ENCODE measurements at places on chromosomes 2 and 18. TPM values are rescaled to one million over a fixed set of nuclear protein-coding genes. Genes with fewer than 3 reads are reported as not detected.

Gene OST4
- total RNA-seq, result 371 TPM

Gene RBM44
- 4.0 TPM for total RNA-seq

Gene POTEC
- not detected for total RNA-seq

Gene SLC38A11
- total RNA-seq, result not detected

Gene CARF
- total RNA-seq, result 10.5 TPM

Gene FOXI3
- not detected for total RNA-seq

Gene GCKR
- not detected for total RNA-seq

Gene RBM43
- total RNA-seq, result 10.4 TPM

Gene MLPH
- total RNA-seq, result not detected

Gene TRIB2
- total RNA-seq, result 170 TPM

- DNase-seq, result no peak
Observed at GRCh38 chr2:130726614-130727180, 2.2 kb upstream of the GPR148 start.

DNA sequence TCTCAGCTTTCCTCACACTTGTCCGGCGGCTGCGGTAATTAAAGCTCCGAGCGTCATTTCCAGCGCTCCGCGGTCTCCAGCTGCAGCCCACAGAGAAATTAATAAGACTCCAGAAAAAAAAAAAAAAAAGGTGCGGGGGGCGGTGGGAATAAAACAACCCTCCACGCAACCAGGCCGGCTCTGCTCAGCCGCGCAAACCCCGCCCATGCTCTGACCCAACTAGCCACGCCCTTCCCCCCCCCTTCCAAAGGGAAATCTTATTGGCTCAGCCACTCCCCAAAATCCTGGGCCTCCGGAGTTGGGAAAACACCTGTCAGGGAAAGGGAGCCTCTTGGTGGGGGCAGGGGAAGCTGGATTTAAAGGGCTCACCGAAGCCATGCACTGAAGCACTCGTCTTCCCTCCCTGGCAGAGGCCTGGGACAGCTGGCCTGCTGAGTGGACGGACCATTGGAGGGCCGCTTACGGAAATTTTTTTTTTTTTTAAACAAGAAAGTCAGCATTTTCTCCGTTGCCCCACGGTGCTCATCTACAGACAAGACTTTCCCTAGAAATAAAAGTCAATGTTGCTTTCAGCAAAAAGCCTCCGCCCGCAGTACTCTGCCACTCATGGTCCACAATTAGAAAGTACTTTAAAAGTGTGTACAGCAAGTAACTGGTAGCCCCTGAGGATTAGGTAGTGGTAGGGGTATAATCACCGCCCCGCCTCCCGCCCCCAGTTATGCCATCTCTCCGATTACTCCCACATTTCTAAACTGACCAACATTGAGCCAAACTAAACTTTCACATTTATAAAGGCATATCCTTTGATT, 674 bp upstream of the ERBB4 start:
- DNase-seq, result no peak

GRCh38 chr18:42255908-42256765, 301.1 kb downstream of the PIK3C3 start:
- DNase-seq, result no peak

- no peak for DNase-seq
Observed at GRCh38 chr2:170486730-170487129, 228.4 kb upstream of the SP5 start.

- DNase-seq, result no peak
Observed at GRCh38 chr2:173942861-173943523, 22.2 kb downstream of the SP3 start.

DNA sequence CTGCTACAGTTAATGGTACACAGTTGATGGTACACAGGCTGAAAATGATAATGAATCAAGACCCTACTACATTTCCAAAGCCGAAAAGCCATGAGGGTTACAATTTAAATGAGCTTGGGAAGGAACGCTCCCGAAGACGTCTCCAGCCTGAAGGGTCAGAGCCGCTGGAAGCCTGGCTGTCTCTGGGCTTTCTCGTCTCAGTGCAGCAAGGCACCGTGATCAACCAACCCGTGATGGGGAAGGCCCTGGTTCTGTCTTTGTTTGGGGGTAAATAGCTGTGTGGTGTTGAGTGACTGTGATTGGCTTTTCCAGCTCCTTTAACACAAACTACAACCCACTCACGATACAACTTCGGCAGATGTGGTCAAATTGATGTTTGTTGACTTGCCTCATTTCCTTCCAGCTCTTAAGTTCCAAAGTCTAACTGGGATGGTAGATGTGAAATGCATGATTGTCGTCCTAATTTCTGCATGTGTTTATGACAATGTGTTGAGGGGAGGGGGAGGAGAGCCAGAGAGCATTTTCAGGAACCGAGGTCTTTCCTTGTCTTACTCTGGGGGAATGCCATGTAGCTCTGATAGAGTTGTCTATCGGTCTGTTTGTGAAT, 59.9 kb upstream of the EML6 start:
- no peak for DNase-seq

- no peak for DNase-seq
Observed at GRCh38 chr2:39735648-39736047, 43.4 kb downstream of the THUMPD2 start.

DNA sequence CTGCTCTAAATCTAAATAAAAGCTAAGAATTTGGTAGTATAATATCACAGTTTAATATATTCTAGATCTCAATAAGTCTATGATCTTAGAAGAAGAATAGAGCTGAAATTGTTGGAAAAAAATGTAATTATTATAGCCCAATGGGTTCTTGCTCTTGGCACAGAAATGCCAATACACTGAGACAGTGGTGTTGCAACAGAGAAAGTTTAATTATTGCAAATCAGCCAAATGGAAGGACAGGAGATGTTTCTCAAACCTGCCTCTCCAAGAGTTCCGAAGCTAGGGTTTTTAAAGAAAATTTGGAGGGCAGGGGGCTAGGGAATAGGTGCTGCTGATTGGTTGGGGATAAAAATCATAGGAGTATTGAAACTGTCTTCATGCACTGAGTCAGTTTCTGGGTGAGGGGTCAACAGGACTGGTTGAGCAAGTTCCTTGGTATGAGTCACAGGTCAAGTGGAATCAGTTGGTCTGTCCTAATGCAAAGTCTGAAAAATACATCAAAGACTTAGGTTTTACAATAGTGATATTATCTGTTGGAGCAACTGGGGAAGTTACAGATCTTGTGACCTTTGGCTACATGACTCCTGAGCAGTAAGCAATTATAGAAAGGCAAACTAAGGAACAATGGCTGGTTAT, 228.6 kb downstream of the CD226 start:
- DNase-seq, result no peak

- no peak for DNase-seq
Observed at GRCh38 chr18:62812242-62812641, 96.9 kb downstream of the PHLPP1 start.

- DNase-seq, result no peak
Observed at GRCh38 chr2:162244541-162245031, 1.3 kb upstream of the FAP start.

GRCh38 chr2:179186126-179186525, 78.5 kb downstream of the SESTD1 start:
- no peak for DNase-seq

GRCh38 chr2:20231598-20232026, 6.7 kb upstream of the SDC1 start:
- no peak for DNase-seq

DNA sequence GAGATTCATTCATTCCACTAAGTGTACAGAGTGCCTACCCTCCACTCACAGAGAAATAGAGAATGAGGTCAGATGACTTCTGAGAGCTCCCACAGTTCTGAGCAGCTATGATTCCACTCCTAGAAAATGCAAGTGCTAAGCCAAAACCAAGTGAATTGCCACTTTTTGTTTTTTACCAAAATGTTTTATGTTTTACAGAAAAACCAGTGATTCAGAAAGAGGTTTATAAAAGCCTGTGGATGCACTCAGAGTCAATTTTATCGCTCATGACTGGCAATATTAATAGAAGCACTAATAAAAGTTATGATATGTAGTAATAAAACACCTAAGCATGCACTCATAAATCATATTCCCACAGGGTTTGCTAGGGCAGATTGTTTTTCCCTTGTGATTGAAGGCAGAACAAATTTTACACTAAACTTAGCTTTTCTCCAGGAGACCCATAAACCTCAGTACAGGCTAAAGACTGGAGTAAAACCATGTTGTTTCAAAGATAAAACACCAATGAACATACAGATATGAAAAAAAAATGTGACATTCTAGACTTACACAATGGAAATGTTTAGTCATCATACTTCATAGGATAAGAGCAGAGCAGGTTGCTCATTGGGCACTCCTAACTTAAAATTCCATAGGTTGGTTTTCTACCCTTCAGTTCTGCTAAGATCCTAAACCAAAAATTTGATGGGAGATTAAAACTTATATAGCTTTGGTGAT, 67.5 kb downstream of the PDK1 start:
- DNase-seq, result no peak

DNA sequence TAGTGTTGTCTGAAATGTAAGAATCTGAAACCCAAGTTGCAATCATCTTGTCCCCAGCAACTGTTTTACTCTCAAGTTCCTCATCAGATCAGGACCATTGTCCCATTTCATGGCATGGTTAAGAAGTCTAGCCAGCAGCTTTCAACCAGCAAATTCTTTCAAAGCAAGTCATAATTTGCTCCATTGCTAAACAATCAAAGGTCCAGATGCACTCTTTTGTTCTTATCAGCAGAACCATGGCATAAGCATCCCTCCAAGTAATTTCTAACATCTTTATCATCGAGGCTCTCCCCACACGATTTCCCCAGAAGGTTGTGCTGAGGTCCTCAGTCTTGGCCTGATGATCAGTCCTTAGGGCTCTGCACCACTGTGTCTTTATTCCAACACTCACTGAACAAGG, 67.5 kb upstream of the APCDD1 start:
- no peak for DNase-seq

DNA sequence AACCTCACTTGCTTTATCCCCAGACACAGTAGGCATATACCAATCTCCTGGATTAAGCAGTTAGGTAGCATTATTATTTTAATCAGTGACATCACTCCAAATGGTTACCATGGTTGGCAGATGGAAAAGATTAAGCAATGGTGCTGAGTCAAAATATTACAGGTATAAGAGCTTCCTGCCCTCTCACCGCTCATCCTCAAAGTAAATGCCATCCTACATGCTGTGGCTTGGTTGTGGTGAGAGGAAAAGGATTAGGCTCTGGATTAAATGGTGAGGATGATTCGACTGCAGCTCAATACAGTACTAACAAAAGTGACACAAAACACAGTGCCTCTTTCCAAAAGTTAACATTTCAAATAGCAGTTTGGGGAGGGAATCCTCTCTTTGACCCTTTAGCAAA, 108.9 kb upstream of the ACAA2 start:
- no peak for DNase-seq

GRCh38 chr2:239751679-239752355, 273.3 kb downstream of the NDUFA10 start:
- DNase-seq, result no peak

GRCh38 chr2:43332653-43333052, 106.2 kb upstream of the ZFP36L2 start:
- no peak for DNase-seq

- DNase-seq, result no peak
Observed at GRCh38 chr2:6694555-6694954, 171.2 kb downstream of the CMPK2 start.

Data from T-helper 17 cell (primary cell).